C1 segment of cervical spinal cord (tissue), 14 donors: ENCODE measurements at places on chromosomes 3 and 15.

GRCh38 chr3:172517859-172518466, 5.3 kb downstream of the TNFSF10 start:
- DNase-seq, result no peak

- DNase-seq, result no peak
Measured at GRCh38 chr15:62809968-62810260, 232.6 kb upstream of the TPM1 start.

- no peak for DNase-seq
Measured at GRCh38 chr3:50230794-50231125, 5.2 kb upstream of the GNAI2 start.

- no peak for DNase-seq
Measured at GRCh38 chr3:29583861-29584260, 303.0 kb downstream of the RBMS3 start.

DNA sequence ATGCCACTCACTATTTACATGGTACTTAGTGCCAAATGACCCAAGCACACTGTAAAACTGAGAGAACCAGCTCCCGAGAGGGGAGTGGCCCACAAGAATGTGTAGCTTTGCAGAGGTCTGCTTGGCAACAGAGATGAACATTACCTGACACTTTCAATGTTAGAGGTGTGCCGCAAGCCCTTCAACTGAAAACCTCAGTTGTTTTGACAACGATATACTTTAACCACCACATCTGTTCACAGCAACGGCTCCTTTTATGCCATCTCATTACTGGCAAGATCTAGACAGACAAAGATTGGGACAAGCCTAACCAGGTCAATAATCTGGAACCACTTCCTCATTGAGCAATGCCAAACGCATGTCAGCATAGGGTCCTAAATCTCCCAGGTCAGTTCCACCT, 23.7 kb downstream of the NEK10 start:
- DNase-seq, result no peak

DNA sequence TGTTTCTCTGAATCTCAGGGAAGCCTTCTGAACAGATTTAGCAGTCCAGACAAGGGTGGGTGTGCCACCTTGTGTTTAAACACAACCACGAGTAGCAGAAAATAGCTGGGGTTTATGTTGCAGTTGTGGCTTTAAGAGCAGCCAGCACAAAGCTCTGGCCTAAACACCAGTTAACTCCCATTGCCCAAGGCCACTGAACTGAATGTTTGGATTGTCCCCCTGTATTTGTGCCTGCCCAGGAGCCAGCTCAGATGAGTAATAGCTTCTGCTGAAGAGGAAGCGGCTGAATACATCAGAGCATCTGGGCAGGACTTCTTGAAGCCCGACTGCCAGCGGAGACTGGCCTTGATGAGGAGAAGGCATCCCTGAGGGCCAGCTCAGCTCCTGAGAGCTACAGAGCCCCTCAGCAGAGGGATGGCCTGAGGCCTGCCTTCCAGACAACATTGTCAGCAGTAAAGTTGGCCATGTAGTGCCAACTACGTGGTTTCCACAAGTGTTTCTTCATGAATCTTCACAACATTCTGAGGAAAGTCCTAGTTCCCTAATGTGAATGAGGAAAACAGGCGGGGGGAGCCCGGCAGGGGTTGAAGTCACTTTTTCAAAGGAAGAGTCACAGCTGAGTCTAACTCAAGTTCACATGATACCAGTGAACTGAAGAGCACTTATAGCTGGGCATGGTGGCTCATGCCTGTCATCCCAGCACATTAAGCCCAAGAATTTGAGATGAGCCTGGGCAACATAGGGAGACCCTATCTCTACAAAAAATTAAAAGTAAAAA, 65.8 kb upstream of the ZBTB38 start:
- no peak for DNase-seq

DNA sequence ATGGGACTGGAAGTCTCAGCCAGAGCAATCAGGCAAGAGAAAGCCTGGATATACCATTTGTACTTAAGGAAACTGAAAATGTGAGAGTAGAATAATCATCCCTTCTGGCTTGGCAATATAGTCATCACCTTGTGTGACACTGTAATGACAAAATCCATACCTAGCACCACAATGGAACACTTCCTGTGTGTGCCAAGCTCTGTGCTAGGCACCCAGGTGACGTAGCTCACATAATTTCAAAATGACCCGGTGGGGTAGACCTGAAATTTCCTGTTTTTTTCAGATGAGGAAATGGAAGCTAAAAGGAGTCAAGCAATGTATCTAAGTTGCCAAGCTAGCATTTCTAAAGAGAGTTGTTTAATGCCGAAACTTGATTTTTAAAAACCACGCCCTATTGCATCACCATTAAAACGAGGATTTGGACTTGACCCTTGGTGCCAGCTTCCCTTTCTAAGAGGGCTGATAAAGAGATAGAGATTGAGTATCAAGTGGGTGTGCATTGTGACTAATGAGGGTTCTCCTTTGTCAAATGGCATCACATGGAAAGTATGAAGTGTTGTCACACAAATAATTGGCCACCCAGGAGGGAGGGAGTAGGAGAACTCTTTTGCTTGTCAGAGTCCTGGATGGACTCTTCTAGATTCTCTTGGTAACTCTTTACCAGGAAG, 141.3 kb upstream of the PDZRN3 start:
- DNase-seq, result no peak

- DNase-seq, result no peak
Measured at GRCh38 chr3:69428657-69429255, 42.9 kb upstream of the FRMD4B start.

DNA sequence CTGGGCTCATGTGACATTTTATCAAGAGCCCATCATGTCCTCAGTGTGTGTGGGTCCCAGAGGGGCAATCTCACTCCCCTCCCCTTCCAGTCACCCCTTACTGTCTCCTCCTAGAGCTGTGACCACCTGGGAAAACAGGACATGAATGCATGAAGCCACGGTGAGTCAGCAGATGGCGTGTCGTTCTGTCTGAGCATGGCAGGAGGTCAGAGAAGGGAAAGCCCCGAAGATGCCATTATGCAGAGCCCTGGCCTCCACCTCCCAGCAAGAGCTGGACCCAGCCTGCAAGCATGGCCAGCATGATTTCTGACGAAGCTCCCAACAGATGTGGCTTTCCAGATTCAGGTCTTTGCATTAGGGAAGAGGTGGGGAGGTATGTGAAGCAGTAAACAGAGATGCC, 118.5 kb downstream of the TLE3 start:
- no peak for DNase-seq
